Daoy (cell line): ENCODE measurements at places on chromosomes 2 and 18. TPM values are rescaled to one million over a fixed set of nuclear protein-coding genes. Genes with fewer than 3 reads are reported as not detected.
A peak's percentile ranks its signal among the peaks of the same experiment; 100 is the strongest.

DNA sequence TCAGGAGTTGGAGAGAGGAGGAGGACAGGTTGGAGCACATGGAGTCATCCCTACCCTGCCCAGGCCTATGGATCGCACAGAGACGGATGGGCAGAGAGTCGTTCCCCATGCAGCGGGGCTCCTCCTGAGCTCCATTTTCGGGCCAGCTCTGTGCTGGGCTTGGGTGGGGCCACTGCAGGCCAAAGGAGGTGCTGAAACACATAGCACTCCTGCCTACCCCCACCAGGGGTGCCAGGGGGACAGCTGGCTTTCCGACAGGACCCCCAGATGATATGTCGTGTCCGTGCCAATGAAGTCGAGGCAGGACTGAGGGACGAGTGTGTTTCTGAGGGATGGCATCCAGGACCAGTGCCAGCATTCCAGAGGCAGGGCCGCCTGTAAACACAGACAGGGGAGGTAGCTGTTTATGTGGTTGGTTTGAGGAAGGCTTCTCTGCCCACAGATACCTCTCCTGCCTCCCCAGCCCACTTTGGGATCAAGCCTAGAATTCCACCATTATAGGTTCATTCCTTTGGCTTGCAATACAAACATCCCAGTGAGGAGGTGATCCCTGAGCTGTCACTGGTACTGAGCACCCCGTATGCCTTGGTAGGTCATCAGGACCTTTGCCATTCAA, 116.6 kb downstream of the GLI2 start:
- DNase-seq: no peak

GRCh38 chr2:162152147-162152546, at the start of gene GCG:
GCG (minus strand) TSS chr2:162152247; CDS start chr2:162149178, 3,069 bp downstream.
- no peak for DNase-seq

DNA sequence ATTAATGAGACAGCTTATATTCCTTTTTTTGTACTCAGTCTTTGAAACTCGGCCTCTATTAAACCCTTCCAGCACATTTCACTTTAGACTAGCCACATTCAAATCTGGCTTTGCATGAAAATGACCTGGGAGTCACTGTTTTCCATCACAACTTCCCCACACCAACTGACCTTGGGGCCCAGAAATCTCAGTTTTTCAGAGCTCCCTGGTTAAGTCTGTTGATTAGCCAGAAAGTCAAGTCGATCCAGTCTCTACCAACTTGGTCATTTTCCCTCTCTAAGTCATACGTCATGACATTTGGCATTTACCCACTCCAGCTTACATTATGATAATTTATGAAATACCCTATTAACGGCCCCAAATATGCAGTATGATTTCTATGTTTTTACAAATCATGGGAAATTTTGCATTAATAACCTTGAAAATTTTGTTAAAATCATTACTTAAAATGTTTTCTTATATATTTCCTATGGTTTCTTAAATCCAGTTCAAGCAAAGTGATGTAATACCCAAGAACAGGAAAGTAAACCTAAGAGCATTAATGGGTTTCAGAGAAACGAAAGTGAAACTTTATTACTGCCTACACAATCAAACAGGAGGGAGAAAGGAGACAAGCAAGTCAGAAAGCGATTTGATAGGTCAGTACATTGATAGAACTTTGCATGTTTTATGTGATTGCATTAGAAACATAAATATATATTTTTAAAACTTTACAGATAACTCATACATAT, 77.1 kb downstream of the SPATS2L start:
- DNase-seq: peak; percentile 49

DNA sequence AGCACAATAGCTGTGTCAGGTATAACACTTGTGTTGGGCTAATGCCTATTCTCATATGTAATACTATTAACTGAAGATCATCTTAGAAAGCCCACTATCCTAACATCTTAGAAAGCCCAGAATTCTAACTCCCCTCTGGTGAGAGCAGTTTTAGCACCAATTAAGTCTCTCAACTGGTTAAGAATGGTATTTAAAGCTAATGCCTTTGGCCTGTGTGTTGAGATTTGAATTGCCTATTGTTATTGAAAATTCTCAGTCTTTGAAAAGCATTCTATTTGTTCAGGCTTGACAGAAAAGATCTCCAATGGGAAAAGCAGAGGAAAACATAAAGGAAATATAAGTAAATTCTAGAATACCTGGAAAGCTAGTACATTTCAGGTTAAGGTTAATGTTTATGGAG, 352.5 kb downstream of the ARHGAP15 start:
- no peak for DNase-seq

- peak; percentile 33 for DNase-seq
These were observed 187.0 kb upstream of the COL3A1 start for GRCh38 chr2:188787021-188787657.

DNA sequence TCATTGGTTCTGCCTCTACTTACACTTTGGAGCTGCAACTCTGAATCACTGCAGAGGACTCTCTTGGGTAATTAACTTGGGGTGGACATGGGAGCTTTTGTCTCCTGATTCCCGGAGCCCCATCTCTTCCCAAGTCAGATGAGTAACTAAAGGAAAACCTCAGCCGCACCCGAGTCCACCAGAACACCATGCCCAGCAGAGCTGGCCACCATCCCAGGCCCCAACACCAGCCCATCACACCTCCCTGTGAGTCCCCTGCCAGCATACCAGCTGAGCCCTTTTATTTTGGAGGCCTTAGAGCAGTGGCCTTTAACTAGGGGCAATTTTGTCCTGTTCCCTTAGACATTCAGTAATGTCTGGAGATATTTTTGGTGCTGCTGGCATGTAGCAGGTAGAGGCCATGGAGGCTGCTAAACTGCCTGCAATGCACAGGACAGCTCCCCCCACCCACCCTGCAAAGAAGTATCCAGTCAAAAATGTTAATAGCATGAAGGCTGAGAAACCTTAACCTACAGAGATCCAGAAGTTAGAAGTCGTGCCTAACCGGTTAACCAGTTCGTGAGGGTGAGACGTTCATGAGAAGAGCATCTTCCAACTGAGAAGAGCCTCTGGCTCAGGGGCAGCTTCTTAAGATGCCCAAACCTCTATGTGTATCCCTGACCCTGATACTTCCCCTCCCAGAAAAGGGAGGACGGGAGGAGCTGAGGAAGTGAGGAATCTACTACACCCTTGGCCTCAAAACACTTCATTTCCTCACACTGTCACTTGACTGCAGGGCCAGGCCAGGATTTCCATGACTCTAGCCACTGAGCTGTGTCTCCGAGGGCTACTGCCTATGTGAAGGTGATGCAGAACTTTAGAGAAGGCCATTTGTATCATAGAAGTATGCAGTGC, 139.9 kb upstream of the EPAS1 start:
- DNase-seq: no peak

GRCh38 chr2:85439025-85439472, 20.5 kb downstream of the SH2D6 start:
- no peak for DNase-seq

DNA sequence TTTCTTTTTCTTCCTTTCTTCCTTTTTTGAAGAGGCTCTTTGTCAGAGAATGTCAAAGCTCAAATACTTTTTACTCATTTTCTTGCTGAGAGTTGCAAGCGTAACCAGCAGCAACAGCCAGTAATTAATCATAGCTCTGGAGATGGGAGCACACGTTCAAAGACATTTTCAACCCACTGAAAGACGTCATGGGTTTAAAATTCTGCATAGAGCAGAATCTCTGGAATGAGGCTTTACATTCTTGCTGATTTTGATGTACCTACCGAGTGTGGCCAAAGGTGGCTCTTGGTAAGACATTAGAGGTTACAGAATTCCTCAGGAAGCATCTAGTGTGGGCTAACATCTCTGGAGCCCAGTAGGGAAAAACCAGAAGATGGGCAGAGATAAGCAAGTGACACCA, 292.5 kb downstream of the MTX2 start:
- no peak for DNase-seq

DNA sequence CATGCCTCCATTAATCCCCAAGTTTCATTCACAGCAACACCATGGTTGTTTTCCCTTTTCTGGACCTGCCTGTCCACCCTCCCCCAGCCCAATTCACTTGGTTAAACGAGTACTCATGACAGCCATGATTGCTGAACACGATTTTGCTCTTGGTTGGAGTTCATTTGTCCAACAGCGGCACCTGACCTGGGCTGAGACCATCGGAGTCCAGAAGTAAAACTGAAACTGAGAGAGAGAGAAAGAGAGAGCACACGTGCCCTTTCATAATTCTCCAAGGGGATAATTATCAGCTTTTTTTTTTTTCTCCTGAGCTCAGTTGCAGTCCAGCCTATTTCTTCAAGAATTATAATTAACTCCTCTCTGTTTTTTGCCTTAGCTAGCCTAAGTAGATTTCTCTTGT, 13.7 kb upstream of the KIF5C start:
- DNase-seq: no peak

DNA sequence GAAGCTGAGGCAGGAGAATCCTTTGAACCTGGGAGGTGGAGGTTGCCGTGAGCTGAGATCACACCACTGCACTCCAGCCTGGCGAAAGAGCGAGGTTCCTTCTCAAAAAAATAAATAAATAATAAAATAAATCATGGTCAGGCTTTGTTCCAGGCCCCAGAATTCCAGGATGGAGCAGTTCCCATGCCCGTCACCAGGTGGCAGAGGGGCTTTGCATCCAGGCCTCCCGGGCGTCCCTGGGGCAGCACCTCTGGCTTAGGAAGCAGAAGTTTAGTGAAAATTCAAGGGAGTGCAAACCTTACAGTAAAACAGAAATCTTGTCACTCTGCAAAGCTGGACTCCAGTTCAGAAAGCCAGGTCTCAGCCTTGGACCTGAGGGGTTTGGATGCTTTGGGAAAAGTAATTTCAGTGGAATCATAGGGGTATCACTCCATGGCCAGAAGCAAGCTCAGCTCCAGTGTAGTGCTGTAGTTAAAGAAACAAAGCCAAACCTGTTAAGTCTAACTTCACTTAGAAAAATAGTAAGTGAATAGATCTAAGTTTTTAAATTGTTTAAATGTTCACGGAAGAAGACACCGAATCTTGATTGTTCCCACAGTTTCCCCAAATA, 512.7 kb downstream of the CMPK2 start:
- no peak for DNase-seq

DNA sequence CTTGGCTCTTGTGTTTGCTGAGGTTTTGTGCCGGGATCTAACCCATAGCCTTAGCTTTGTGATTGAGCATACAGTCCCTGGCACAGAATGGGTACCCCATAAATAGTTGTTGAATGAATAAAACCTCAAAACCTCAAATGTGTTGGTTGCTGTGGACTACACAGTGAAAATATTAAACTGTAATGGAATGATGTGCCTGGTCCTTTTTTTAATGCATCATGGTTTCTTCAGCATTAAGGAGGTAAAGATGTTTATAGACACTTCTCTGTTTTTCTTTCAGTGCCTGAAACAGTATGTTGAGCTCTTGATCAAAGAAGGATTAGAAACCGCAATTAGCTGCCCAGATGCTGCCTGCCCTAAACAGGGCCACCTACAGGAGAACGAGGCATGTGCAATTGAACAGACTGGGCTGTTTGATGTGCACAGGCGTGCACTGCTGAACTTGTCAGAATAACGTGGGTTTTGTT, 97.0 kb downstream of the RNF144A start:
- DNase-seq: peak; percentile 69

- DNase-seq: peak; percentile 48
These were observed 4.9 kb upstream of the TMEM200C start for GRCh38 chr18:5900262-5900661.

GRCh38 chr2:142718576-142719155, 158.8 kb upstream of the KYNU start:
- no peak for DNase-seq

DNA sequence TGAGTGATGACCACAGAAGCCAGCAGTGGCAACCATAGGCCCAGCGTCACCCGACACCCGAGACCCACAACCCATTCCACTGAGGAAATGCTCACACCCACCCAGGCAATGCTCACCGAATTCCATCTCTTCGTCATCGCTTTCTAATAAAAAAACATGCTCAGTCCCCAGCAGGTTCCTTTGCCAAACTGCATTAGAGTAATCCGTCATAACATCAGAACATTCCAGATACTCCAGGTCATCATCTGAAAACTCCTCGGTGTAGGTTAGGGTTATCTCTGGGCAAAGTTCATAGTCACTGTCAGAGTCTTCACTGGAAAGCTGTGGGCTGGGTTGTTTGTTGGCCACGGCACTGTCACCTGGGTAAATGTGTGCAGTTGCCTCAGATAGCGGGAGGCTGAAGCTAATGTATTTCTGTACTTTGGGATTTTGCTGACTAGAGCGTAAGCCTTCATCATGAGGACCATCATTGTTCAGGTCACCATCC, 49.3 kb downstream of the ALPK2 start:
- DNase-seq: peak; percentile 25

DNA sequence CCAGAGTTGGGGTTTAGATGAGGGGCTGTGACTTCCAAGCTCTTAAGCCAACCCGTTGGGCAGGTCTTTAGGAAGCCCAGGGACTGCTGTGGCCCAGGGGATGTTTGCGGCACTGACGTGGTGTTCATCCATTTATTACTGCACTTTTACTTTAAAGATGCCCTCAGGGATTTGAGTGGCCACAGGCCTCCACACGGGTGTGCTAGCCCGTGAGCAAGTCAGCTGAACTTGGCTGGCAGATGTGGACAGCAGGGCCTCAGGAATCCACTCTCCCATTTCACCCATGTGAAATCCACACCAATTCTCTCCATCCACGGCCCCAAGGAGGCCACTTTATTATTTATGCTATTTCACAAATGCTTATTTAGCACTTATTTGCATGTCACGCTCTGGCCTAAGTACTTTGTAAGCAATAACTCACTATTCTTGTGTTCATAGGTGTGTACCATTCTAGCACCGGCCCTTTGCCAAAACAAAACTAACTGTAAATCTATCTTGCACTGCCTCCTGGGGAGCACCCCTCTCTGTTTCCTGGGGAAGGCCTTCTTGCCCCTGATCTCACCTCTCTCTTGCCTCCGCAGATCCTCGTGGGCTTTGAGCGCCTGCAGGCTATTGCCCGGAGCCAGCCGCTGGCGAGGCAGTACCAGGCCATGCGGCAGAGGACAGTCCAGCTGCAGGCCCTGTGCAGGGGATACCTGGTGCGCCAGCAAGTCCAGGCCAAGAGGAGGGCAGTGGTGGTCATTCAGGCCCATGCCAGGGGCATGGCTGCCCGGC, 39.1 kb upstream of the GPR17 start:
- no peak for DNase-seq

- DNase-seq: no peak
These were observed 802.1 kb upstream of the FAM98A start for GRCh38 chr2:34401186-34401585.

Gene SCYGR4
- not detected in 2 replicates for total RNA-seq

Gene ATP6V1B1
- 0.40 TPM in 1 of 2 replicates, not detected in the other for total RNA-seq

Gene ACTG2
- total RNA-seq: 0.18 and 0.74 TPM in 2 replicates

Gene SNRNP200
- 29.2 and 34.9 TPM in 2 replicates for total RNA-seq

Gene DLX1
- 7.3 and 7.4 TPM in 2 replicates for total RNA-seq

Gene KLHL14
- 0.34 TPM in 1 of 2 replicates, not detected in the other for total RNA-seq

Gene CNGA3
- total RNA-seq: not detected in 2 replicates

Gene SPP2
- total RNA-seq: not detected in 2 replicates

Gene CD207
- not detected in 2 replicates for total RNA-seq

Gene BOLL
- total RNA-seq: not detected in 2 replicates

Gene CWC22
- 15.3 and 18.8 TPM in 2 replicates for total RNA-seq

Gene PDCD1
- total RNA-seq: not detected in 2 replicates

Gene HMSD
- 0.06 TPM in 1 of 2 replicates, not detected in the other for total RNA-seq
